Activated CD4-positive, alpha-beta T cell treated with anti-CD3 and anti-CD28 coated beads for 1 hour (primary cell): ENCODE measurements at places on chromosomes 7 and 10.

GRCh38 chr7:601595-602340, 82.1 kb upstream of the PDGFA start:
- DNase-seq: peak; percentile 72

GRCh38 chr10:101330631-101331225, 23.2 kb upstream of the BTRC start:
- DNase-seq: no peak

- DNase-seq: no peak
Observed at GRCh38 chr10:71089162-71089561, 123.2 kb upstream of the UNC5B start.

GRCh38 chr10:110429301-110429700, 68.4 kb upstream of the DUSP5 start:
- DNase-seq: no peak

GRCh38 chr10:16184906-16185305, 251.9 kb upstream of the PTER start:
- no peak for DNase-seq
